D721Med (cell line): ENCODE measurements at places on chromosomes 3 and 15.

GRCh38 chr15:64775551-64776401 is at the start of gene RBPMS2:
Gene RBPMS2 (minus strand): TSS chr15:64775589. CDS start chr15:64775319, 270 bp downstream.
- DNase-seq: no peak

- DNase-seq: no peak
Observed at GRCh38 chr3:123388811-123389627, 59.9 kb downstream of the ADCY5 start.

DNA sequence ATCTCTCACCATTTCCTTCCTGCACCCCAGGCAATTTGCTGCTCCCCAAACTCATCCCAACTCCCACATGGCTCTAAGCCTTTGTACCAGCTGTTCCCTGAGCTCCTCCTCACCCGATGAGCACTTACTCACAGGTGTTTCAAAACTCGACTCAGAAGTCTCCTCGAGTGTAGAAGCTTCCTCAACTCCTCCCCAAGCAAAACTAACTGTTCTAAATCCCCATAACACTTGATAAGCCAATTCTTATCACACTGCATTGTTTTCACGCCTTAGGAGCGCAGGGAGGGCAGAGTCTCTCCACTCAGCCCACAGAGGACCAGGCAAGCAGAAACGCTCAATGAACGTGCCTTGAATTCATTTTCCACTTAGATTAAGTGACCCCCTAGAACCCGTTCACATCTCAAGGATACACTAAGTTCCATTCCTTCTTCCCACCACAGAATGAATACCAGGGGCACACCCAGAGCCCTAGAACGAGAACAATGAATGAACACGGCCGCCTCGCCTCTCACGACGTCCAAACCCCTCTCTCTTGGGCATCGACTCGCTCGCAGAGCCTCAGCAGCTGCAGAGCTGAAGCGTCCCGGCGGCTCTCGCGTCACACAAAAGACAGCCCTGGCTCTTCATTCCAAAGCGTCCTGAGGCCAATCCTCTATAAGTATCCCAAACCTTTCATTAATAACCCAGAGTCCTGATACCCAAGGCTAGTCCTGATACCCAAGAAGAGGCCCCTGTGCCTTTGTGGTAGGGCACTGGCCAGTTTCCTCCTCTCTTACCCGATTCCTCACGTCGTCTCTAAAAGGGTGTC is 1.1 kb downstream of the RAF1 start:
- DNase-seq: no peak

DNA sequence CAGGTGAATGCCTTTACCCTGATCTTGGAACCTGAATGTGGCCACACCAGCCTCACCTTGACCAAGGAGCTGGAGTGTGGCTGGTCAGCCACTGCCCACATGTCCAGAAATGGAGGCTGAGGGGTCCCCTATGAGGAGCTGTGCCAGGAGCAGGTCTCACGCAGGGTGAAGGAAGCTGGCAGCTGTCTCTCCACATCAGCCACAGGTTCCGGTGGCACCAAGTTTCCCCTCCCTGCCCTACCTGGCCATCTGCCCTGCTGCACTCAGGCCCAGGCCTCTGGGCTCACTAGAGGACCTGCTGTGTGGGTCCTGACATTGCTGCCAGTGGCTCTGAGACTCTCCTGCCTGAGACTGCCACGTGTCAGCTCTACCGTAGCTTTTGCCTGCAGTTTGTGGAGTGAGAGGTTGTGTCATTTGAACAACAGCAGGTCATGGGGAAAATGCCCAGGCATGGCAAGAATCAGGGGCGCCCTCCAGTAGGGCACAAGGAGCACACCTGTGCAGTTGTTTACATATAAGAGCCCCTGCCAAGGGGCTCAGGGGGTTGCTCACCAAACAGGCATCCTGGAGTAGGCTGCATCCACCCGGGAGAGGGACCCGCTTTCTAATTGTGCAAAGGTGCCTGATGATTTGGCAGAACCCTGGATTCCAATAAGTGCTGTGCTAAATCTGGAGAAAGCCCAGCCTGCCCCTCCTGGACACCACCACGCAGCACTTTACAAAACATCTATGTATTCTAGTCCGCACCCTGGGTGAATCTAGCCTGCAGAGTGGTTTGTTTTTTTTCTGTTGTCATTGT is 258.5 kb upstream of the TLE3 start:
- DNase-seq: no peak

- DNase-seq: no peak
Observed at GRCh38 chr15:57534281-57534680, 57.4 kb upstream of the MYZAP start.

DNA sequence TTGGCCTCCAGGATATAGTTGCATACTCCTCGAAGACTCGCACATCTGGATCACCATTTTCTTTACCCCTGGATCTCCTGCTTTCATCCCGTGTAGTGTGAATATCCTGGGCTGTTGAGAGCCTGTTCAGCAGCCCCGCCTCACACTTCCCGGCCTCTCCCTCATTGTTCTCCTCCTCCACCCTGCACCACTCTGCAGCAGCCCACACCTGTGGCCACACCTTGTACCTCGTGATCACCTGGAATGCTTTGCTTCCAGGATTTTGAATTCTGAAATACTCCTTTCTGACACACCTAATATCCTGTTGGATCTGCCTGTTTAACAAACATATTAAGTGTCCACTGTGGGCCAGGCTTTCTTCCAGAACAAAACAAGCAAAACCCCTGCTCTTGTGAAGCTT is 14.4 kb downstream of the ABHD17C start:
- no peak for DNase-seq

GRCh38 chr15:60829416-60829815 is 350.5 kb upstream of the ICE2 start:
- no peak for DNase-seq

DNA sequence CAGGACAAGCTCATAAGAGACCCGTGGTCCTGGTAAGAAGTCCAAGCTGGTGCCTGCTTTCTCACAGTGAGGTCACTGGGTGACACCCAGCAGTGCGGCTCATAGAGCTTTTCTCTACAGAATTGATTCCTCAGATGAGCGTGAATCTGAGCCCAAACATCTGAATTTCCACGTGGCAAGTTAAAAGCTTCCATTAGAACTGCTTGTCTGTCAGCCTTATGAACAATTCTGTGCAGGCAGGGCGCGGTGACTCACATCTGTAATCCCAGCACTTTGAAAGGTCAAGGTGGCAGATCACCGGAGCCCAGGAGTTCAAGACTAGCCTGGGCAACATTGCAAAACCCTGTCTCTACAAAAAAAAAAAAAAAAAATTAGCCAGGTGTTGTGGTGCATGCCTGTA is 113.1 kb upstream of the ABHD17C start:
- DNase-seq: no peak

GRCh38 chr3:28915741-28916500 is 364.9 kb upstream of the RBMS3 start:
- no peak for DNase-seq

- no peak for DNase-seq
Observed at GRCh38 chr3:13092621-13093617, 19.7 kb upstream of the IQSEC1 start.

GRCh38 chr3:55880357-55880756 is 393.3 kb upstream of the WNT5A start:
- no peak for DNase-seq

DNA sequence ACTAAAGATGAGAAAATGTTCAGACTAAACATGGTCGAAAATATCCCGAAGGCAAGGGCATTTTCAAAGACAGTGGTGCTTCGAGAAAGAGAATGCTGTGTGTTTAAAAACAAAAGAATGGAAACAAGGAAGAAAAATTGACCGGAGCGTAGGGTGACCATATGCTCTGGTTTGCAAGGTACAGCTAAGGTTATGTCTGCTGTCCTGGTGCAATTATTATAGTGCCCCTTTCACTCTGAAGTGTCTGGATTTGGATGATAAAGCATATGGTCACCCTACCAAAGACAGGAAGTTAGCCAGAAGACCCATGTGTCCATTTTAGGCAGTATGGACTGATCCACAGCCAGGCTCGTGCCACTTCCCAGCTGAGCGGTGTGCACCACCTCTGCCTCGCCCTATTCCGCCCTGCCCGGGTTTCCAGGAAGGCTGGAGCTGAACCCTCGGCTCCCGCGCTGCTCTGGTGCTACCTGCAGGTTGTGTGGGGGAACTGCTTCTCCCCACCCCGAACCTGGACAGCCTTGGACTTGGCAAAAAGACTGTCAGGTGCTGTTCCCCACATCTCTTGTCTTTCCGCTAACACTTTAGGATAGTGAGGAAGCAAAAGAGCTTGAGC is 25.2 kb downstream of the GOLGA6D start:
- peak; percentile 42 for DNase-seq

DNA sequence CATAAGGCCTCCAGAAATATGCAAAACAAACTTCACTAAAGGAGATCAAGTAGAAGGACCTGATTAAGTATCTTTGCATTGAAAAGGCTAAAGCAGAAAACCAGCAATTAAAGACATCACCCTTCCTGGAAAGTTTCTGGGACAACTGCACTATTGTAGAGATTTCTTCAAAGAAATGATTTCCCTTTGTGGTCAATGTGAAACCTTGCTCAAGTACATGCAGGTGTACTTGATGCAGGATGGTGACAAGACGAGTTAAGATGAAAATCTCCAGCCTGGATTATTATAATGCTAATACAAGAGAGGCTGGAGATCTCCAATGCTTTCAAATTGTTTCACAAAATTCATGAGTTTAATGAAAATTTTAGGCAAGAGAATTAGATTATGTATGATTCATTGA is 208.4 kb downstream of the TIGIT start:
- no peak for DNase-seq

DNA sequence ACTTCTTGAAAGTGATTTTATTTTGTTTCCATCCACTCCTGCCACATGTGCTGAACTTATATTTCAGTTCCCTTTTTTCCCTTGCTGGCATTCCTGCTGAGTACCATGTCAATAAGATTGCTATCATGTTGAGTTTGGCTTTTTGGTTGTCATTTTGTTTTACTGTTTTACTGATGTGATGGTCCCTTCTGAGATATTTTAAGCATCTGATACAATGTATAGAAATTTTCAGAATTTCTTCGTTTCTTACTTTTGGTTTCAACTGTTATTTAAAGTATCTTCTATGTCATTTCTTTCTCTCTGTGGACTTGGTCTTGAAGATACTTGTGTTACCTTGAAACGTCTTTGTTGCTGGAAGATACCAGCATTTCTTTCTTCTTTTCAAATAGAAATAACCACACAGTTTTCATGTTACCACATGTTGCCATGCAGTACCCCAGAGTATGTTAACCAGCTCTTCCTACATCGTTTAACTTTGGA is 14.1 kb downstream of the SIDT1 start:
- DNase-seq: no peak

- DNase-seq: no peak
Observed at GRCh38 chr3:4426782-4427344, 40.2 kb downstream of the SUMF1 start.

DNA sequence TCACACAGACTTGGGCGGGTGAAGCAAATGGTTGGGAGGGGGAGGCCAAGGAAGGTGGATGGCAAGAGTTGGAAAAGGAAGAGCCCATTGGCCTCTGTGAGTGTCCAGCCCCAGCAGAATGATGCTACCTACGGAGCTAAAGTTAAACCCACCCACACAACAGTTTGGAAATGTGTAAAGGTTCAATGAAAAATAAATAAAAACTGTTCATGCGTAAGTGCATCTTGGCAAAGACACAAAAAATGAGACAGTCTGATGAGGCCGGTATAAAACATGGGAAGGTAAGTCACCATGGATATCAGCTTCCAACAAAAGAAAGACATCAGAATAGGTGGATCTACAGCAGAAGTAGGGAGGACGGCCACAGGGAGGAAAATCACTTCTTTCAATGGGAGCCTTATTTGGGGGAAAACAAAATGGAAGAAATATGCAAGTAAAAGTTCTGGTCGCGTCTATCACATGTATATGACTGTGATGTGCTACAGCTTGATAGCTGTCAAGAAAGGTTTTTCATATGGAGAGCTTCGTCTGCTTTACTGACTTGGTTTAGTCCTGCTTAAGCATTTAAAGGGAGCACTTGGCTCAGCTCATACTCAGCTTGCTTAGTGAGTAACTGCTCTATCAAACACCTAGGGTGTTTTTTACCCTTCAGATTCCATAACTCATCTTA is 82.8 kb downstream of the TIGIT start:
- no peak for DNase-seq

DNA sequence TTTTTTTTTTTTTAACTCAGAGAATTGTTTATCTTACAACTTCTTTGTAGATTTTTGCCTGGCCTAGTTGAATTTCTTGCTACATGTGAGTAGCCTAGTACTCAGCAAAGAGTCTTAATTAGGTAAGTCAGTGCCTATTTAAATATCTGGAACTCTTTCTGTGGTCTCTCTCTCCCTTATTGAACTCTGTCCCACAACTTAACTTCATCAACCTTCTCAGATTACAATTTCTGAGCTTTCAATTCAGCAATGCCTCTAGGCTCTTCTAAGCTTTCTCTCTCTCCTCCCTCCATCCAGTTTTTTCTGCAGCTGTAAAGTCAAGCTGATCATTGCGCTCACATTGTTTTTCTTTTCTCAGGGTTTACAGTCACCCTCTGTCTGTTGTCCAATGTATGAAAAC is 517.6 kb upstream of the ROBO1 start:
- DNase-seq: no peak

DNA sequence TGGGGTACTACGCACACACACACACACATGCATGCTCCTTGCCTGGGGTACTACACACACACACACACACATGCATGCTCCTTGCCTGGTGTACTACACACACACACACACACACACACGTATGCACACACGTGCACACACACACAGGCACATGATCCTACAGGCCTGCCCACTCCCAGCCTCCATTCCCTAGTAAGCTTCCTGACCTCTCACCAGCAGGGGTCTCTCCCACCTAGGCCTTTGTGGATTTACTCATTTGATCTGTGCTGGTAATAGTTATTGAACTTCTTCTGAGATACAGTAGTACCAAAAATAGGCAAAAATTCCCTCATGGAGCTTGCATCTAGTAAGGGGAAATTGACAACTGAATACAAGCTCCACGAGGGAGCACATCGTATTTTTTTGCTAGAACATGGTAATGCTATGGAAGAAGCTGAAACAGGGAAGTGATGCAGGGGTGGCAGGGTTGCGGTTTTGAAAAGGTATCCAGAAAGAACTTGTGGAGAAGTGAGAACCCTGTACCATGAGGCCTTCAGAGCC is 19.1 kb downstream of the TTC21A start:
- no peak for DNase-seq

DNA sequence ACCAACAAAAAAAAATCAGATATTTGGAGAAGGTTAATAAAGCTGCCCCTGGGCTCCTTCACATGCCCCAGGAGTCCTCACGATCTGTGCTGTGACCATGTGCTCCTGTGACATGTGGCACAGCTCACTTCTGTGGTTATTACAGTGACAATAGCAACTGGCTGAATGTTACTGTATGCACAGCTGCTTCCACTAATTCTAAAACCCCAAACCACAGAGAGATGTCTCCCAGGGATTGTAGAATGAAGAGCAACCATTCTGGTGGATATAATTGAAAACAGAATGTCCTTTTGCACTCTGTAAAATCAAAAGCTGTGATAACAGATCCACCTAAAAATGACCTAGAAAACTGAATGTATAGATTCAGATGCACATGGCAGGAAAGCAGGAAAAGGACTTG is 489.2 kb upstream of the CNTN4 start:
- DNase-seq: no peak

GRCh38 chr15:72375846-72376581 is at the start of gene HEXA:
Gene HEXA (minus strand): TSS chr15:72376014. CDS start chr15:72375972, 42 bp downstream.
- peak; percentile 88 for DNase-seq

- DNase-seq: no peak
Observed at GRCh38 chr3:165254812-165255211, 58.6 kb upstream of the SLITRK3 start.

GRCh38 chr15:86506401-86506800 is 426.7 kb downstream of the AGBL1 start:
- DNase-seq: no peak
